ENCODE measurements at places on chromosomes 2 and 18.

DNA sequence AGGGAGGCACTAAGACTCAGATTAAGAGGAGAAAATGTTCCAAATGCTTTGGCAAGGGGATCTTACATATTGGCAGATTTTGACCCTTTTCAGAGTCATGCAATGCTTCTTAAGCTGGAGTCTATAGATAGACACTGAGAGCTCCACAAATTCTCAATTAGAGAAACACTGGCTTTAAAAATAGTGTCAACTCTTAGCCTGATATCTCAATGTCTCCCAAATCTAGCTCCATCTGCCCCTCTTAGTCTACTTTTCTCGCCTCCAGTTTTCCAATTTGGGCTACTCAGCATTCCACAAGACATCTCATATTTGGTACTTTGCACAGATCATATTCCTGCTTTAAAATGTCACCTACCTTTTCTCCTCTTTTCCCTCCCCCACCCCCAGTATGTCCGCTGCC, 232.6 kb downstream of the LRRTM1 start:
- no peak for DNase-seq

DNA sequence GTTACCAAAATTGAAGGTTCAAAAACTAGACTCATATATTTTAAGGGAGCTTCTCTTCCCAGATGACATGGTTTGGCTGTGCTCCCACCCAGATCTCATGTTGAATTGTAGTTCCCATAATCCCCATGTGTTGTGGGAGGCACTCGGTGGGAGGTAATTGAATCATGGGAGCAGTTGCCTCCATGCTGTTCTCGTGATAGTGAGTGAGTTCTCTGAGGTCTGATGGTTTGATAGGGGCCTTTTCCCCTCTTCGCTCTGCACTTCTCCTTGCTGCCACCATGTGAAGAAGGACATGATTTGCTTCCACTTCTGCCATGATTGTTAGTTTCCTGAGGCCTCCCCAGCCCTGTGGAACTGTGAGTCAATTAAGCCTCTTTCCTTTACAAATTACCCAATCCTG, 140.1 kb downstream of the MAIP1 start:
- DNase-seq = peak; percentile 48

- DNase-seq = no peak
These were observed 98.7 kb upstream of the VWC2L start for GRCh38 chr2:214311931-214312749.

DNA sequence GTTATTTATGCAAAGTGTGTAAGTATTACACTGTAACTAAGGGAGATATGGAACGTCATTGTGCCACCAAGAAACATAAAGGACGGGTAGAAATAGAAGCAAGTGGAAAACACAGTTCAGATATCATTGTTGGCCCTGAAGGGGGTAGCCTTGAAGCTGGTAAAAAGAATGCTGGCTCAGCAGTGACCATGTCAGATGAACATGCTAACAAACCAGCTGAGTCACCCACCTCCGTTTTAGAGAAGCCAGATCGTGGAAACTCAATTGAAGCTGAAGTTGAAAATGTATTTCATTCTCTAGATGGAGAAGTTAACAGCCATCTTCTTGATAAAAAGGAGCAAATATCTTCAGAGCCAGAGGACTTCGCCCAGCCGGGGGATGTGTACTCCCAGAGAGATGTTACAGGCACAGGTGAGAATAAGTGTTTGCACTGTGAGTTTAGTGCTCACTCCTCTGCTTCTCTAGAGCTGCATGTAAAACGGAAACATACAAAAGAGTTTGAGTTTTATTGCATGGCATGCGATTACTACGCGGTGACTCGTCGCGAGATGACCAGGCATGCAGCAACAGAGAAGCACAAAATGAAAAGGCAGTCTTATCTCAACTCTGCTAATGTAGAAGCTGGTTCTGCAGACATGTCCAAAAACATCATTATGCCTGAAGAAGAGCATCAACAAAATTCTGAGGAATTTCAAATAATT, 36.1 kb downstream of the ZNF407 start:
- DNase-seq = no peak

GRCh38 chr2:140489193-140489592, 1641.6 kb downstream of the LRP1B start:
- no peak for DNase-seq

Data from left hindlimb (tissue), 1 donor.